ENCODE measurements at places on chromosomes 13 and 19.

GRCh38 chr13:24784319-24784718, 20.4 kb downstream of the RNF17 start:
- no peak for DNase-seq

- DNase-seq: no peak
Observed at GRCh38 chr13:19596960-19597361, 35.6 kb upstream of the TPTE2 start.

DNA sequence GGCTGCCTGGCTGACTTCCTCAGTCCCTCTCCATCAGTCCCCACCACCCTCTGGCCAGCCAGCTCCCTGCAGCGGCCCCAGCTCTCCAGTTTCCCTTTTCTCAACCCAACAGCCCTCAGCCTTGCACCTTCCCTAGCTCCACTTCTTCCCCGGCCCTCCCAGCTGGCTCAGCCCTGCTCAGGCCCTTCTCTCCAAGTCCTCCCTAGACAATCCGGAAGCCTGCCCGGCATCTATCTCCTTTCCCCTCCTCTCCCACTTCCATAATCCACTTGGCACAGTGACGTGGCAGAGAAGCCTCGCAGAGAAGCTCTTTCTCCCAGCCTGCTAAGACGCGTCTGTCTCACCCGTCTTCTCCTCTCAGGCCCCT, 1.1 kb downstream of the UBXN6 start:
- no peak for DNase-seq

- DNase-seq: no peak
Observed at GRCh38 chr13:40292108-40292507, 374.3 kb downstream of the FOXO1 start.
